Transverse colon (tissue), 4 donors: ENCODE measurements at places on chromosomes 3 and 15. TPM values are rescaled to one million over a fixed set of nuclear protein-coding genes. Genes with fewer than 3 reads are reported as not detected.

- DNase-seq: no peak
- H3K4me1 ChIP-seq: peaks cover 39% of the 10 kb centered on the region
Measured at GRCh38 chr15:68417897-68418296, 14.1 kb downstream of the ITGA11 start.

DNA sequence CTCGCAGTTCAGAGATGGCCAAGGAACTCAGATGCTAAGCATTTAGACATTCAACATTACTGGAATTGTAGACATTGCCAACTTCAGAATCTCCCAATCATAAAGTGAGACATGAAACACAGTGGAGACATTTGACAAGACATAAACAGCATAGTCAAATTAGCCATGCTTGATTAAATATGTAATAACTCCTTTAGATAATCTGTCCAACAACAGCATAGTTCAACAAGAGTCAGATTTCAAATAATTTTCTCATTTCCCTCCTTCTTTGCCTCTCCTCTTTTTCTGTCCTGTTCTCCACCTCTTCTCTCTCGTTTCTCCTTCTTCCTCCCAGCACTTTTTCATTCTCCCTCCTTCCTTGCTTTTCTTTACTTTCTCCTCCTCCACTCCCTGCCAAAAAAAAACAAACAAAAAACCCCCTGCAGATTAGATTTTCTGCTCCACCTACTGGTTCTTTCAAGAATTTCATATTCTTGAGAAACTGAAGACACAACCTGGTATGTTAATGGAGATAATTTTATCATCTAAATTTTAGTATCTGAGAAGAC, 20.2 kb downstream of the CPOX start:
- no peaks in the 10 kb centered on the region for H3K4me1 ChIP-seq
- no peak for DNase-seq
- no peaks in the 10 kb centered on the region for H3K36me3 ChIP-seq

- H3K27ac ChIP-seq: no peak overlapping the region
- no peaks in the 10 kb centered on the region for H3K27me3 ChIP-seq
- DNase-seq: no peak
- no peaks in the 10 kb centered on the region for H3K4me1 ChIP-seq
- no peaks in the 10 kb centered on the region for H3K36me3 ChIP-seq
Measured at GRCh38 chr3:89690646-89691045, 583.2 kb downstream of the EPHA3 start.

GRCh38 chr15:44145495-44145894, 49.6 kb downstream of the FRMD5 start:
- H3K36me3 ChIP-seq: no peaks in the 10 kb centered on the region
- no peak overlapping the region for H3K27ac ChIP-seq
- no peak for DNase-seq
- no peaks in the 10 kb centered on the region for H3K4me1 ChIP-seq

DNA sequence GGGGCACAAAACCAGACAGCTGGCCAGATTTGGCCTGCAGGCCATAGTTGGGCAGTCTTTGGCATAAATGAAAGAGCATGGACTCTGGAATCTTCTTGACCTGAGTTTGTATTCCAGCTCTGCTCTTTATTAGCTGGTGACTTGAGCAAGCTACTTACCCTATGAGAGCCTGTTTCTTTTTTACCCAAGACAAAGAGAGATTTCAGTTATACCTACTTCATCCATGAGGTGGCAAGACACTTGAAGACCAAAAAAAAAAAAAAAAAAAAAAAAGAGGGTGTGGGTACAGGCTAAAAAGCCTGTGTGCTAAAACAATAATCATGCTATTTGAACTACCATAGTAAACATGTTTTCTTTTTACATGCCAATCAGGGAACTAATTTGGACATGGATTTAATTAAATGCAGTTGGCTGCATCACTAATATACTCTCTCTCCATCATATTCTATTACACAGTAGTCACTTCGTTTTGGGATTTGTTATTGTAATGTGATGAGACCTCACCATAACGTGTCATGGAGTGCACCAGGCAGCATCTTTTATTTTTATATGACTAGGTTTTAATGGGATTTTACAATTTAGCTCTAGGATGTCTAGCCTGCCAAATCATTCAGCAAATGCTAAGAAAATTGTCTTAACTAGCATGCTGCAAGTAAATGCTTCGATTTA, 109.2 kb upstream of the FHIT start:
- no peaks in the 10 kb centered on the region for H3K36me3 ChIP-seq
- DNase-seq: no peak
- H3K27me3 ChIP-seq: no peaks in the 10 kb centered on the region
- no peak overlapping the region for H3K27ac ChIP-seq

- peak within 1 kb of the TSS; percentile 38 for H3K4me3 ChIP-seq
- no peaks in the 10 kb centered on the region for H3K36me3 ChIP-seq
- peak within 1 kb of the TSS; percentile 64 for H3K27ac ChIP-seq
- H3K27me3 ChIP-seq: no peaks in the 10 kb centered on the region
- peak; percentile 98 for DNase-seq
Measured at GRCh38 chr15:89243691-89244573, at the start of gene FANCI. FANCI (plus strand) TSS chr15:89243979; CDS start chr15:89247648, 3,669 bp downstream.

DNA sequence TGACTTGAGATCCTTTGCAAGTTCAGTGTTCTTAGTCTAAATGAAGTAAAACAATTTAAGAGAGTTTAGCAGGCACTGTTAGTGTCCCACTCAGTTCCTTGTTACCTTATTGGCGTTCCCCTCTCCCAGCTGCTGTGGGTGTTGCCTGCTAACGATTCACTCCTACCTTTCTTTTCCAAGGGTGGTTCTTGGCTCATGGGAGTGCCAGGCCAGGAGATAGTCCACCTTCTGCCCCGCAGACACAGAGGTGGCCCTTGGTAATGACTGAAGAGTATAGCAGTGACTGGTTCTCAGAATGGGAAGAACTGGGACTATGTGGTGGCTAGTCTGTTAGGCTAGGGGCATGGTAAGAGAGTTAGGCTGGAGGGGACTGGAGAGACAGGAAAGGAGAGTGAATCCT, 240.4 kb downstream of the EDEM1 start:
- no peak overlapping the region for H3K4me3 ChIP-seq
- no peaks in the 10 kb centered on the region for H3K4me1 ChIP-seq
- H3K27ac ChIP-seq: no peak overlapping the region

DNA sequence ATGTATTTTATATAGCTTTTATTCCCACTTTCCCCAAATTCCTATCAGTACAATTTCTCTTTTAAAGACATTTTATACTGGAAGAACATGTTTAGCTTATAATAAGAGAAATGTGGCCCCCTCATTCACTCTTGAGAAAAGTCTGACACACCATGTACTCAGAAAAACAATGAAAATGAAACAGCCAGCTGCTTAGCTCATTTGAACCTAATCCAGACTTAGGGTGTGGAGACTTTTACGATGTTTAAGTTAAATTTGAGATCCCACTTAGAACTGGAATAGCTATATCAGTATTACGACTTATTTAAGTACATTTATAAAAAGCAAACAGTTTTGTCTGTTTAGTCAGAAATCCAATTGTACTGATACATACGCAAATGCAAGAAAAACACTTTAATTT, 252.3 kb upstream of the ARRDC4 start:
- DNase-seq: no peak
- peak overlapping the region; percentile 52 for H3K27ac ChIP-seq
- H3K4me3 ChIP-seq: no peak overlapping the region
- H3K27me3 ChIP-seq: no peaks in the 10 kb centered on the region
- no peaks in the 10 kb centered on the region for H3K4me1 ChIP-seq
- no peaks in the 10 kb centered on the region for H3K36me3 ChIP-seq

DNA sequence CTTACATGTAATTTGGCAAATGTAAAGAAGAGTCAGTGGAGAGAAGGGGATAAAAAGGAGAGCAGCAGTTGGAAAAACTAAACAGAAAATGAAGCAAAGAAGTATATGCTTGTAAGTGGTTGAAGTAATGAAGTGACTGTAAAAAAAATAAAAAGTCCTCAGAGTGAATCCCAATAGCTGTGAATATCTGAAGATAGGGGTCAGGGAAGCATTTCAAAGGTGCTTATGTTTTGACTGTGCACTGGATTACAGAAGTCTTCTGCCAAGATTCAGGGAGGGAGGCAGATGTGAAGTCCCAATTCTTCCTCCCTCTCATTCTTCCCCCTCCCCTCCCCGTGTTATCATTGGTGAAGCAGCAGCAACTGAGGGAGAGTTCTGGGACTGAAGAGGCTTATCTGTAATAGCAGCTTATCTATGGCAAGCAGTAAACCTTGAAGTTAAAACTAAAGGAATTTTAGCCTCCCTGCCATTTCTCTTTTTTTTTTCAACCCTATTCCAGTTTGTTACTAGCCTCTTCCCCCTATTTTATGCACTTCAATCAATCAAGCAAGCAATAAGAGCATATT, 597.9 kb downstream of the IGSF11 start:
- no peaks in the 10 kb centered on the region for H3K36me3 ChIP-seq
- H3K4me1 ChIP-seq: no peaks in the 10 kb centered on the region
- no peak overlapping the region for H3K4me3 ChIP-seq
- H3K27me3 ChIP-seq: no peaks in the 10 kb centered on the region
- H3K27ac ChIP-seq: no peak overlapping the region

DNA sequence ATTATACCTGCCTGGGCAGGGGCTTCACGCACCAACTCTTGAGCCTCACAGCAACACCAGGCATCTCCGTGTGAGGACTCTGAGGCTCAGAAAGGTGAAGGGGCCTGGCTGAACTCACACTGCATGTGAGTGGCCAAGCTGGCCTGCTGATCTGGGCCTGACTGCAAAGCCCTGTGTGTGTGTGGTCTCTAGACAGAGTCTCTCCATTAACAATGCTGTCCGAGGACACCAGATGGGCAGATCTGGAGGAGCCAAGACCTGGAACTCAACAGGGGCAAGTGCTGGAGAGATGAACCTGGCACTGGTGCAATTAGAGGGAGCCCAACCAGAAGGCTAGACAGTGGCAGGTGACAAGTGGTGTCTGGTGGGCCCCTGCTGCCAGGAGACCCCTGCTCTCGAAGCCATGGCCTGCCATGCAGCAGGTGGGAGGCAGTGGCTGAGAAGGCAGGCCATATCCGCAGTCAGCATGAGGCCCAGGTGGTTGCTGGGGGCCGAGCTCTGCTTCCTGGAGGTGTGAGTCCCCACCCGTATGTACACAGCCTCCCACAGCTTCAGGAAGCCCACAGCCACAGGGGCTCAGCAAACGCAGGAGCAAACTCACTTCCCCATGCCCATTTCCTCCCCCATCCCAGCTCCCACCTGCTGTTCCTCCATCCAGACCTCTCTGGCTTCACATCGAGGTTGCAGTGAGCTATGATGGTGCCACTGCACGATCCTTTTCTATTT, 39.0 kb downstream of the CYP11A1 start:
- no peaks in the 10 kb centered on the region for H3K36me3 ChIP-seq
- DNase-seq: no peak

- H3K27me3 ChIP-seq: peaks cover 48% of the 10 kb centered on the region
- no peaks in the 10 kb centered on the region for H3K36me3 ChIP-seq
- no peak overlapping the region for H3K27ac ChIP-seq
- no peaks in the 10 kb centered on the region for H3K4me1 ChIP-seq
- no peak overlapping the region for H3K4me3 ChIP-seq
Measured at GRCh38 chr15:92385096-92385495, 8.6 kb upstream of the ST8SIA2 start.

DNA sequence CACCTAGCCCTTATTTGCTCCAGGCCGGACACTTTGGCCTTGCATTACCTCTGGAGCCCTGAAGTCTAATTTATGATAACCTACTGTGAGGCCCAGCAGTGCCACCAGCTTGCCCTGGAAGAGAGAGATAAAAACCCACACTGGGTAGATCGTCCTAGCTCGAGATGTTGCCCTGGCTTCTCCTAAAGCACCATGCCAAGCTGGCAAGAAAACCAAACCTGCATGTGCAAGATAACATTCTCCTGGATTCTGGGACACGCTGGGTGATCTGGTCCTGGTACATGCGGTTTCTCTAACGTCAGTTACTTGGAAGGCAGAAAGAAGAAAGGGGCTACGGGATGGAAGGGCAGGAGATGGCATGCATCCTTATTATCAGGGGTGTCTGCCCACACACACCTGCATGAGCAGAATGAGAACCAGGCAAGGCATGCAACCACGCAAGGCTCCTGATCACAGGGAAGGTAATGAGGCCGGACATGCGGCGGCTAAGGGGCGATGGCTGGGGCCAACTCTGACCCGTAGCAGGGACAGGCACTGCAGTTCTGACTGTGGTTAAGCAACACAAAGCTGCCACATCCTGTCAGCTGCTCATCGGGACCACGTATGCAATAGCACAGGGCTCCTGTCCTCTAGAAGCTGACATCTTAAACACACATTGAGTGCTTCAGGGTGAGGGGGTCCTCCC, 73.0 kb downstream of the OXNAD1 start:
- peaks cover 8% of the 10 kb centered on the region for H3K4me1 ChIP-seq
- DNase-seq: peak; percentile 47
- H3K4me3 ChIP-seq: no peak overlapping the region
- no peaks in the 10 kb centered on the region for H3K27me3 ChIP-seq
- no peaks in the 10 kb centered on the region for H3K36me3 ChIP-seq

GRCh38 chr3:47250309-47251060, 32.1 kb downstream of the KIF9 start:
- DNase-seq: peak; percentile 15
- H3K4me3 ChIP-seq: no peak overlapping the region
- no peaks in the 10 kb centered on the region for H3K4me1 ChIP-seq
- no peak overlapping the region for H3K27ac ChIP-seq
- H3K36me3 ChIP-seq: no peaks in the 10 kb centered on the region

Gene GPR62
- not detected for total RNA-seq

Gene CYP1A2
- total RNA-seq: not detected

Gene PTPRG
- 29.2 TPM for total RNA-seq

Gene DISP2
- 12.8 TPM for total RNA-seq
